ENCODE measurements at places on chromosomes 1 and 21.
A peak's percentile ranks its signal among the peaks of the same experiment; 100 is the strongest.

GRCh38 chr1:153626904-153627714 is at the start of gene S100A13:
Gene S100A13 (minus strand): TSS chr1:153627505. CDS start chr1:153626472, 1,033 bp downstream.
- H3K4me1 ChIP-seq: peaks cover 19% of the 10 kb centered on the region
- H3K27ac ChIP-seq: peak within 1 kb of the TSS; percentile 84
- H3K27me3 ChIP-seq: no peaks in the 10 kb centered on the region
- peak; percentile 97 for DNase-seq
- H3K4me3 ChIP-seq: peak within 1 kb of the TSS; percentile 41
- no peaks in the 10 kb centered on the region for H3K36me3 ChIP-seq

DNA sequence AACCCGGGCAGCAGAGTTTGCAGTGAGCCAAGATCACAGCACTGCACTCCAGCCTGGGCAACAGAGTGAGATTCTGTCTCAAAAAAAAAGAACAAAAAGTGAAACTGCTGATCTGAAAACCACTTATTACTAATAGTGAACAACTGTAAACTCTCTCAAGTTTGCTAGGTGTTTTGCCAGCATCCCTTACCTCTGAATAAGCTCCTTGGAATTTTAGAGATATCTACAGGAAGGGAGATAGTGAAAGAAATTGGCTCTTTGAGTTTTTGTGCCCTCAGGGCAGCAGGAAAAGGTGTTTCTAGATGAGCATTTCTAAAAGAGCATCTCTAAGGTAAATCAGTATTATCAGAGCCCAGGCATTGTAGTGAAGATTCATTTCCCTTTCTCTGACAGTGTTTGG is 27.1 kb downstream of the PARK7 start:
- H3K27ac ChIP-seq: peak overlapping the region; percentile 64
- no peak overlapping the region for H3K4me3 ChIP-seq
- H3K36me3 ChIP-seq: peaks cover 8% of the 10 kb centered on the region
- H3K4me1 ChIP-seq: peaks cover 13% of the 10 kb centered on the region
- no peaks in the 10 kb centered on the region for H3K27me3 ChIP-seq
- DNase-seq: no peak

DNA sequence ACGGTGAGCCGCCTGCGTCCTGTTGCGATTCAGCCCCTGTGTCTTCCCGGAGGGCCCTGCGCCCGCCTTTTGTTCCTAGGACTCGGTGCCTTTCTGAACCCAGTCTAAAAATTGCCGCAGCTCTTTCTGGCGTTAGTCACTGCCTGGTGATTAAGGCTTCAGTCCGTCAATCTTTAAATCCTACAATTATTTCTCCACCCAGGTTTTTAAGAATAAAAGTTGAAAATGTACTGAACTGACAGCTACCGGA is 16.2 kb upstream of the PDXK start:
- H3K27ac ChIP-seq: peak overlapping the region; percentile 91
- peaks cover 19% of the 10 kb centered on the region for H3K4me1 ChIP-seq
- no peaks in the 10 kb centered on the region for H3K36me3 ChIP-seq
- H3K27me3 ChIP-seq: no peaks in the 10 kb centered on the region

GRCh38 chr1:88407248-88407647 is 276.8 kb upstream of the PKN2 start:
- no peak overlapping the region for H3K4me3 ChIP-seq
- H3K27ac ChIP-seq: no peak overlapping the region
- no peaks in the 10 kb centered on the region for H3K36me3 ChIP-seq
- no peaks in the 10 kb centered on the region for H3K27me3 ChIP-seq
- DNase-seq: no peak
- H3K4me1 ChIP-seq: no peaks in the 10 kb centered on the region

DNA sequence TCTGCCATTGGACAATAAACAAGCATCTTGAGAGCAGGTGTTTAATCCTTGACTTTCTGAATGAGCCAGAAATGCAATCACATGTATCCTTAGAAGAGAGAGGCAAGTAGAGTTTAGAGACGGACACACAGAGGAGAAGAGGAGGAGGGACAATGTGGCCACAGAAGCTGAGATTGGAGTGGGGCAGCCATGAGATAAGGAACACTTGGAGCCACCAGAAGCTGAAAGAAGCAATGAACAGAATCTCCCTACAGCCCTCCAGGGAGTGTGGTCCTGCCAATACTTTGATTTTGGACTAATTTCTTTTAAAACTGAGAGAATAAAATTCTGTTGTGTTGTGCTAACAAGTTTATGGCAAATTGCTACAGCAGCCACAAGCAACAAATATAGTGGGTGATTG is 141.0 kb downstream of the ATP6V1G3 start:
- peaks cover 3% of the 10 kb centered on the region for H3K27me3 ChIP-seq
- H3K36me3 ChIP-seq: no peaks in the 10 kb centered on the region
- no peak for DNase-seq
- H3K4me1 ChIP-seq: peaks cover 7% of the 10 kb centered on the region

GRCh38 chr1:23366146-23366545 is 3.5 kb downstream of the ZNF436 start:
- no peak overlapping the region for H3K4me3 ChIP-seq
- H3K27ac ChIP-seq: no peak overlapping the region
- no peak for DNase-seq
- H3K27me3 ChIP-seq: no peaks in the 10 kb centered on the region

GRCh38 chr1:48665708-48666407 is 110.8 kb downstream of the BEND5 start:
- H3K4me3 ChIP-seq: no peak overlapping the region
- H3K27ac ChIP-seq: no peak overlapping the region

DNA sequence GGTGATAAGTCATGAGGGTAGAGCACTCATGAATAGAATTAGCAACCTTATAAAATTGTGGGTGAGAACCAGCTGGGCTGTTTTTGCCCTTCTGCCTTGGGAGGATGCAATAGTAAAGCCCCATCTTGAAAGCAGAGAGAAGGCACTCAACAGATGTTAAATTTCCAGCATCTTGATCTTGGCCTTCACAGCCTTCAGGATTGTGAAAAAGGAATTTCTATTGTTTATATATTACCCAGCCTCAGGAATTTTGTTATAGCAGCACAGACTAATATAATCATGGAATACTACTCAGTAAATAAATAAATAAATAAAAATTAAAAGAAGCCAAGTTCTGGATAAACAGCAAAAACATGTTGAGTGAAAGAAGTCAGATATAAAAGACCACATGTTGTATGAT is 175.2 kb downstream of the KCNT2 start:
- no peak for DNase-seq
- no peak overlapping the region for H3K27ac ChIP-seq
- no peaks in the 10 kb centered on the region for H3K36me3 ChIP-seq

- peaks cover 5% of the 10 kb centered on the region for H3K36me3 ChIP-seq
- H3K27ac ChIP-seq: no peak overlapping the region
- no peak overlapping the region for H3K4me3 ChIP-seq
- no peak for DNase-seq
- no peaks in the 10 kb centered on the region for H3K27me3 ChIP-seq
Observed at GRCh38 chr1:205310976-205311704, 10.4 kb downstream of the NUAK2 start.

DNA sequence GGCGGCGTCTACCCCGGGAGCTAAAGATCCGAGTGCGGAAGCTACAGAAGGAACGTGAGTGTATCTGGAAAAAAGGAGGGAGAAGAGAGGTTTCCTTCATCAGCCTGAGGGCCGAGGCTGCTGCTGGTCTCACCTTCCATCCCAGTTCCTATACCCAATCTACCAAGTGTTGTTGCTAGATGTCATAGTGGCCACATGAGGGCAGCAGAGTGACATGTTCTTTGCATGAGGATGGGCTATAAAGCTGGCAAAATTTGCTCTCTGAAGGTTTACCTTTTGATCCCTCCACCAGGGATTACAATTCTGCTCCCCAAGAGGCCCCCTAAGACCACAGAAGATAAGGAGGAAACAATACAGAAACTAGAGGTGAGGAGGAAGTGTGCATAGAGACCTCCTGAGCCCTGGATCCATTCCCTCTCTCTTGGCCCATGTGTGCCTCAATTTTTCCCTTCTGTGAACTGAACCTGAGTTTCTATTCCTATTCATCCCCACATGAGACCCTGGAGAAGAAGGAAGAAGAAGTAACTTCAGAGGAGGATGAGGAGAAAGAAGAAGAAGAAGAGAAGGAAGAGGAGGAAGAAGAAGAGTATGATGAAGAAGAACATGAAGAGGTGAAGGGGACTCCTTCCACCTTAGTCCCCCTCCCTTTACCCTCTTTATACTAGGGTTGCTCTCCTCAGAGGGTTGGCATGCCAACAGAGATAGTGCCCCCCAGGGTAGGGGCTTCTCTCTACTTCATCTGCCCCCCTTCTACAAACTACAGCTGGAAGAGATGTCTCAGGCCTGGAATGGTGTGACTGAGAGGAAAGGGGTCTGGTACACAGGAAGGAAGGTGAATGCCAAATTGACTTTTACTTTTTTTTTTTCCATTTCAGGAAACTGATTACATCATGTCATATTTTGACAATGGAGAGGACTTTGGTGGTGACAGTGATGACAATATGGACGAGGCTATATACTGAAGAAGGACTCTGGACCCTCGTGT is 13.3 kb downstream of the POLR3GL start:
- peak; percentile 89 for DNase-seq
- no peak overlapping the region for H3K4me3 ChIP-seq
- no peaks in the 10 kb centered on the region for H3K36me3 ChIP-seq

DNA sequence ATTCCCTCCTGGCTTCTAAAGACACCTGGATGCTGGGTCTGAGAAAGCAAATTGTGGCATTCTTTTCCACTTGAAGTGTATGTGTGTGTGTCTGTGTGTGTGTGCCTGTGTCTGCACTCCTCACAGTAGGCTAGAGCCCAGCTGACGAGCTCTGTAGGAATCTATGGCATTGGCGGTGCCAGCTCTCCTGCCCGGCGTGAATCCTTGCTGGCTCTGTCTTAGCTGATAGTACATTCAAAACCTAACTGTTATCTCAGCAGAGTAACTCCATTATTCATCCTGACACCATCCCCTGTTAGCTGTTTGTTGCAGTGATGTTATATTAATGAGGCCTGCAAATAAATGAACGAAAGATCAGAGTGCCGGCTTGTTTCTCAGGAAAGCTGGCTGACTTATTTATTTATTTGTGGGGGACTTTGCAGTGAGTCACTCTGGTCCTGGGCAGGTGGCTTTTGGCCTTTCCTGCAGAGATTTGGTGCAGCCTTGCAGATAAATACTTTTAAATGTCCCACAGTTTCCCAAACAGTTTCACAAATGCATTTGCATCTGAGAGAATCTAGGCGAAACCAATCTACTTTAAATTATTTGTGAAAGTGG is 160.6 kb upstream of the CD34 start:
- no peak overlapping the region for H3K4me3 ChIP-seq
- no peak for DNase-seq
- no peaks in the 10 kb centered on the region for H3K4me1 ChIP-seq

GRCh38 chr1:159900086-159900680 is at the start of gene CFAP45:
Gene CFAP45 (minus strand): TSS chr1:159900165. CDS start chr1:159900098, 67 bp downstream.
- DNase-seq: peak; percentile 91
- no peaks in the 10 kb centered on the region for H3K36me3 ChIP-seq
- no peaks in the 10 kb centered on the region for H3K27me3 ChIP-seq
- H3K4me1 ChIP-seq: peaks cover 9% of the 10 kb centered on the region
- H3K4me3 ChIP-seq: no peak within 1 kb of the TSS
- no peak within 1 kb of the TSS for H3K27ac ChIP-seq

GRCh38 chr1:151817353-151817730 is 12.1 kb upstream of the LINGO4 start:
- DNase-seq: no peak
- H3K4me1 ChIP-seq: peaks cover 3% of the 10 kb centered on the region
- H3K27me3 ChIP-seq: no peaks in the 10 kb centered on the region
- no peaks in the 10 kb centered on the region for H3K36me3 ChIP-seq
- H3K27ac ChIP-seq: no peak overlapping the region

GRCh38 chr1:218476385-218476784 is 131.2 kb downstream of the TGFB2 start:
- H3K27me3 ChIP-seq: no peaks in the 10 kb centered on the region
- no peaks in the 10 kb centered on the region for H3K36me3 ChIP-seq
- no peak overlapping the region for H3K4me3 ChIP-seq
- peaks cover 22% of the 10 kb centered on the region for H3K4me1 ChIP-seq

GRCh38 chr1:101532377-101532776 is 295.6 kb downstream of the S1PR1 start:
- no peak for DNase-seq
- no peak overlapping the region for H3K4me3 ChIP-seq
- H3K27ac ChIP-seq: no peak overlapping the region
- no peaks in the 10 kb centered on the region for H3K36me3 ChIP-seq
- H3K27me3 ChIP-seq: peaks cover 4% of the 10 kb centered on the region
- no peaks in the 10 kb centered on the region for H3K4me1 ChIP-seq

- no peaks in the 10 kb centered on the region for H3K36me3 ChIP-seq
- no peak overlapping the region for H3K27ac ChIP-seq
- no peaks in the 10 kb centered on the region for H3K27me3 ChIP-seq
- peak; percentile 47 for DNase-seq
Observed at GRCh38 chr21:31781737-31782136, 49.8 kb upstream of the SCAF4 start.

GRCh38 chr1:168116327-168116799 is 20.4 kb downstream of the GPR161 start:
- no peak overlapping the region for H3K27ac ChIP-seq
- no peak overlapping the region for H3K4me3 ChIP-seq
- H3K27me3 ChIP-seq: no peaks in the 10 kb centered on the region
- no peaks in the 10 kb centered on the region for H3K4me1 ChIP-seq

DNA sequence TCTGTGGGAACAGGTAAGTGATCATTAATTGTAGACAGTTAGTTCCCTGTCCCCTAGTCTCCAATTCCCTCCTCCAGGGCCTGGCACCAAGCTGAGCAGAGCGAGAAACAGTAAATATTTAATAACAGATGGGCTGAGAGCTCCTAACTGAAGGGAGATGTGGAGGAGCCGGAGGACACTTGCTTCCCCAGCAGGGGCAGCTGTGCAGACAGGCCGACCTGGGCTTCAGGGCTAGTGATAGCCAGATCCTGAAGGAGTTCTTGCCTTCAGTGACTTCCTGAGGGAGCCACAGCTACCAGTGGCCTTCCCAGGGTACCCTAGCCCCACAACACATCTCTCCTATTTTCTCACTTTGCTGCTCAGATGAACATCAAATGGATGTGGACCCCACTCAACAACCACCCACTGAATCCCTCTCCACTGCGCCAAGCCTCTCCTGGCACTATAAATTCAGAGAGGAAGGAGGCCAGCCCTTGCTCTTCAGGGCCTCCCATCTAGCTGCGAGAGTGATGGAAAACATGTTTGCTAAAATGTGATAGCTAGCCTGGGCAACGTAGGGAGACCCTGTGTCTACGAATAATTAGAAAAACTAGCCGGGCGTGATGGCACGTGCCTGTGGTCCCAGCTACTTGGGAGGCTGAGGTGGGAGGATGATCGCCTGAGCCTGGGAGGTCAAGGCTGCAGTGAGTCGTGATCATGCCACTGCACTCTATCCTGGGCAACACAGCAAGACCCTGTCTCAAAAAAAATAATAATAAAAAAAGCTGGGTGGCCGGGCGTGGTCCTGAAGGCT is 26.9 kb upstream of the SYNC start:
- no peak overlapping the region for H3K27ac ChIP-seq
- H3K4me1 ChIP-seq: no peaks in the 10 kb centered on the region
- no peaks in the 10 kb centered on the region for H3K36me3 ChIP-seq

Measured in cardiac muscle cell (in vitro differentiated cells and primary cell).